ENCODE measurements at places on chromosomes 16 and 17.

GRCh38 chr16:57045694-57046381, 46.5 kb upstream of the CPNE2 start:
- DNase-seq: no peak

GRCh38 chr17:68152161-68152571, 95.7 kb upstream of the AMZ2 start:
- no peak for DNase-seq

DNA sequence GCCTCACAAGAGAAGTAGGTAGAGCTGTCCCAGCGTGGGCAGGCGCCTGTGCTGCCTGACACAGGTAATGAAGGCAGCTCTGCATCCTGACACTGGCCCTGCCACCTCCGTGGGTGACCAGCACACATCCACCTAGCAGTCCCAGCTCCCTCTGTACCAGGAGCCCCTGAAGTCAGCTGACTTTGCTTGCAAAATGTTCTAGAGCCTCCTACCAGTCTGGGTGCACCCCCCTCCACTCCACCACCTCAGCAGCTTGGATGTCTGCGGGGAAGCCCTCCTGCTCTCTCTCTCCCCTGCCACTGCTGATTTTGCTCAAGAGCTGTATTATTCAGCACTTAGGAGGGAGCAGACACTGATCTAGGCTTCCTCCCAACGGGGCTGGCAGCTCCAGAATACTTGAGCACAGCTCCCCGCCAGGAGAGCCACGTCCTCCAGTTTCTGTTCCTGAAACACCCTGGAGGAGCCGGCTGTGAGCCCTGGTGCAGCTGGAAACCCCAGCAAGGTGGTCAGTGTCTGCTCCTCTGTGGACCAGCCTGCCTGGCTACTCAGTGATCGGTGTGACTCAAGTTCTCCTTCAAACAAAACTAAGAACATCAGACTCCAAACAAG, 1.0 kb downstream of the RNF166 start:
- DNase-seq: no peak

GRCh38 chr16:55284718-55285099, 39.3 kb upstream of the IRX6 start:
- no peak for DNase-seq

- DNase-seq: no peak
These were observed 56.1 kb downstream of the ENGASE start for GRCh38 chr17:79130536-79131273.

DNA sequence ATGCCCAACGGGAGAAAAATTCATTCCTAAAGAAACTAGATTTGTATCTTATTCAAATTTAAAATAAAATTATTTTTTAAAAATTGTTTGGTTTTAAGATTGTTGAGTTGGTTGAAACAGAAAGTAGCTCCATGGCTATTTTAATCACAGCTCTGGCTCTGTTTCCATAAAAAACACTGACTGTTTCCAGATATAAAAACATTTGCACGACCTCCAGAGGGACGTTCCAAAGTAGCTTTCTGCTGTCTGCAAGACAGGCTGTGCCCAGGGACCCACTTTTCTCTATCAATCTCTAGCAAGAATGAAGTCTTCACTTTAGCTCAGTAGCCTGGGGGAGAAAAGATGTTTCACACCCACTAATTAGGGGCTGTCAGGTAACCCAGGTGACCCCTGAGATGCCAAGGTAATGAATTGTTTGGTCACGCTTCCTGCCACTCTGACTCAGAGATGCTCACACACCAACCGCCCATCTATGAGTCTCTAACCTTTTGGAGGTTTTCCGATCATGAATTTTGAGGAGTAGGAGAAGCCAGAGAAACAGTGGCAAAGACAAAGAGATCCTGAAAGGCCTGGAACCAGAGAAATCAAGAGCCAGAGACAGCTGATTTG, 220.1 kb upstream of the SOX9 start:
- DNase-seq: no peak

DNA sequence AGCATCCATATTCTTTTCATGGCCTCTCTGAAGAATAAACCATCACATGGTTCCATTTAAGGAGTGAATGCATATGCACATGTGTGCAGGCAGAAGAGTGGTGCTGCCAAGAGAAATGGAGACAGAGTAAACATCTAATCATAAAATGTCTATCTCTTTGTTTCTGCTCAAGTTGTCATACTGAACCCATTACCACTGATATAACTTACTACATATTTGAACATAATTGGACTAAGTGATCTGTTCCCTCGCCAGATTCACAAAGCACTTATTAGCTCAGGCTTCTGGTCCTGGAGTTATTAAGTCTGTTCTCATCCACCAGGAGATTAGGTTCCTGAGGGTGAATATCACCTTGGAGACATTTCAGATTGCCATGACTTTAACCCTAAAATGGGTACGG, 72.3 kb upstream of the XYLT1 start:
- no peak for DNase-seq

- DNase-seq: no peak
These were observed 374.5 kb upstream of the MON1B start for GRCh38 chr16:76816475-76816874.

GRCh38 chr16:13573903-13574302, 346.1 kb upstream of the ERCC4 start:
- DNase-seq: no peak

DNA sequence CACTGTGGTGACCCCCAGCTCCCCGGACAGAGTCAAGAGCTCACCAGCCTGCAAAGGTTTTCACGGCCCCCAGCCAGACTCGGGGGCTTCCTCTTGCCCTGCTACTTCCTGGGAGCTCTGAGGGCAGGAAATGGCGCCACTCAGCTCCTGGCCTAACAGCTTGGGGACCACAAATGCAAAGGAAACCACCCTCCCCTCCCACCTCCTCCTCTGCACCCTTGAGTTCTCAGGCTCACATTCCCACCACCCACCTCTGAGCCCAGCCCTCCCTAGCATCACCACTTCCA, 375 bp upstream of the SPN start:
- DNase-seq: no peak

DNA sequence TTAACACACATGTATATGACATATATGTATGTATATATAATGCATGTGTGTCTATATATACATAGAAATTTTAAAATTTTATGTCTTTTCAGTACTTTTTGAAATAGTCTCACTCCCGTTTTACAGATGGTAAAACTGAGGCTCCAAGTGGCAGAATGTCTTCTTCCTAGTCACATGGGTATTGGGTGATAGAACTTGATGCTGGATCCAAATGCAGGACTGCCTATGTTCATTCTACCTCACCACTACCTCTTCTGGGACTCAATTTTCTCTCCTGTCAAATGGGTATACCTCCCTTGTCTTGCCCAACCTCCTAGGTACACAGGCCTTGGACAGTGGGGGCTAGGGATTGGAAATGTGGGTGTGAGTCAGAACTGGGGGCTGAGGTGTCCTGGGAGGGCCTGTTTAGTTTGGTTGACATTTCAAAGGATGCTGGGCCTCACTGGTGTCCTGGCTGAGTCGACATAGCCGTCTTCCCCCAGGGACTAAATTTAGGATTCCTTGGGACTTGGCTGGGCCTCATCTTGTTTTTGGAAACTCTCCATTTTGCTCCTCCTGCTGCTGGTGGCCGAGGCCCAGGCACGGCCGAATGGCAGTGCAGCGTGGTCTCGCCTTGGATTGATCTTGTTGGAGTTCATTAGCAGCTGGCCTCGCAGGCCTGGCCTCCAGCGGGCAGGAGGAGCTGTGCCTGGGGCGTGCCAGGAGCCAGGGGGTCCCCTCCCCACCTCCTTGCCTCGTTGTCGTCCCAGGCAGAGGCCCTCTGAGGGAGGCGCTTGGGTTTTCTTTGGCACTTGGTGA, 25.9 kb downstream of the NKD1 start:
- DNase-seq: no peak

DNA sequence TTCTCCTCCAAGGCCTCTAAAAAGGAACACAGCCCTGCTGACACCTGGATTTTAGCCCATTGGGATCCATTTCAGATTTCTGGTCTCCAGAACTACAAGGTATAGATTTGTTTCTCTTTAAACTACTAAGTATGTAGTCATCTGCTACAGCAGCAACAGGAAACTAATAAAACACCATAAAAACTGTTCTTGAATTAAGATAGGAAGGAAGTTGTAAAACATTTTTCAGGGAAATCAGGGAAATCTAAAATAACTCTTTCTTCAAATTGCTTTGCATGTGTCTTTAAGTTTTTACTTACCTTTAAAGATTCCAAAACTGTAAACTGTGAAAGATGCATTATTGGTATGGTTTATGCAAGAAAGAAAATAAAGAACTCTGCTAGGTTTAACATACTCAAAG, 407.0 kb upstream of the TOM1L1 start:
- DNase-seq: no peak

GRCh38 chr17:57823469-57824401, 26.1 kb downstream of the MRPS23 start:
- DNase-seq: no peak

- no peak for DNase-seq
These were observed at the start of gene RAP1GAP2 for GRCh38 chr17:2796164-2797125. TSS of gene RAP1GAP2 (plus strand) at chr17:2796438. CDS start at chr17:2796528, 90 bp downstream.

- no peak for DNase-seq
These were observed at the start of gene KRT13 for GRCh38 chr17:41505007-41505808. TSS of gene KRT13 (minus strand) at chr17:41505612. CDS start at chr17:41505550, 62 bp downstream.

- DNase-seq: no peak
These were observed 3.5 kb upstream of the CNEP1R1 start for GRCh38 chr16:50021544-50021943.

DNA sequence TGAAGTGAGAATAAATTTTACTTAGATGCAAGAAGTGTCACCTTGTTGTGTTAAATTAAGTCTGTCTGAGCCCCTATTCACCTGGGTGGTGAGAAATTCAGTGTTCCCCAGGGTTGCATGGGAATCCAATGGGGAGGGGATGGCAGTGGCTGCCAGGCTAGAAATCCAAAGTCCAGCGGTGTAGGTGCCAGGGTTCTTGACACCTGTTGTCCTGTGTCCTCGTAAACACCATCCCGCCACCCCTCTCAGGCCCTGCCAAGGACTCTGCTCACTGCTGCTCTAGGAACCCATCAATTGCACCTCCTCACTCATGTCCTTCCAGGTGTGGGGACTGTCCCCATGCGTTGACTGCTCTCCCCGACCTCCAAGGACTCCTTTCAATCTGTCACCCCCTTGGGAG, 58.9 kb downstream of the CACNG5 start:
- DNase-seq: no peak

DNA sequence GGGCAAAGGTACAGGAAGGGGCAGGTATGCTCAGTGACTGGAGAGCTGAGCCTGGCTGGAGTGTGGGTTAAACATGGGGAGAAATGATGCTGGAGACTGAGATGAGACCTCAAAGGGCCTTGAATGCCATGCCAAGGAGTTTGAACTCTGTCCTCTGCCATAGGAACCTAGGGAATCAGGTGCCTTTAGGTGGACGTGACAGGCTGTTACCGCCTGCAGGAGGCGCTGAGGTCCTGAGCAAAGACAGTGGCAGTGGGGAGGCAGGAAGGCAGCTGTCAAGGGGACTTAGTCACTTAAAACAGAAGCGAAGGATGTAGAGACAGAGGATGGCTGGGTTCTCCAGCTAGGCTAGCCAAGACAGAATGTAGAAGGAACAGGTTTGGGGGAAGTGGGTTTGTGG, 9.1 kb downstream of the PSMB3 start:
- DNase-seq: no peak

DNA sequence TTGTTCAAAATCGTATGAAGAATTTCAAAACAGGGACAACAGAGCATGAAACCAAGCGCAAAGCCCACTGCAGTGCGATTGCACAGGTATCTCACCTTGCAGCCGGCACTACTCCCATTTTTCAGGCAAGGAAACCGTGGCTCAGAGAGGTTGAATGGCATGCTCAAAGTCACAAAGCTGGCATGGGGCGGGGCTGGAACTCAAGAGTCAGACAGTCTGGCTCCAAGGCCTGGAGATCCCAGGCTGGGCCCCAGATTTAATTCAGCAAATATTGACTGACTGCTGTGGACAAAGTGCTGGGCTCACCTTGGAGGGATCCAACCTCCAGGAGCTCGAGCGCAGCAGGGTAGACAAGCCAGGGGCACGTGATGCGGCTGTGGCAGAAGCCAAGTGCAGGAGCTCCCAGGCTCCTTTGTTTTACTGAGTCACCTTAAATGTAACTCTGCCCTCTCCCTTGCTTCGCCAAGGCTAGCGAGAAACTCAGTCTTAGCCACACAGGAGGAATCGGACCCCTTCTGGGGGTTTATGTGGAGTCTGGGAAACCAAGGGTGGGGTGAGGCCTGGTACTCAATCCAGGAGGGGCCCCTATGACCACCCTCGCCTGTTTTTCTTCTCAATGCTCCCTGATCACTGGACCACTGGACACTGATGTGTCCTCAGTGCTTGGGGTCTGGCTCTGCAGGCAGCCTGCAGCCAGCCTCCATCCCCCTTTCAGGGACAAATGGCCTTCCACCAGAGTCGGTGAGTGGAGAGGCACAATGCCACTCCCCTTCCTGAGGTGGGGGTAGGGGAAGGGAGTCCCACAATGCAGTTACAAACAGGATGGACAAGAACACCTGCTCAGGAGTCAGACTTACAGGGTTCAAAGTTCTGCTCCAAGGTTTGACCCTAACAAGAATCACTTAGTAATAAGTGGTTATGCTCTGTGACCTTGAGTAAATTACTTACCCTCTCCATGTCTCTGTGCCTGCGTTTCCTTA, 3.9 kb upstream of the SPATA20 start:
- no peak for DNase-seq

DNA sequence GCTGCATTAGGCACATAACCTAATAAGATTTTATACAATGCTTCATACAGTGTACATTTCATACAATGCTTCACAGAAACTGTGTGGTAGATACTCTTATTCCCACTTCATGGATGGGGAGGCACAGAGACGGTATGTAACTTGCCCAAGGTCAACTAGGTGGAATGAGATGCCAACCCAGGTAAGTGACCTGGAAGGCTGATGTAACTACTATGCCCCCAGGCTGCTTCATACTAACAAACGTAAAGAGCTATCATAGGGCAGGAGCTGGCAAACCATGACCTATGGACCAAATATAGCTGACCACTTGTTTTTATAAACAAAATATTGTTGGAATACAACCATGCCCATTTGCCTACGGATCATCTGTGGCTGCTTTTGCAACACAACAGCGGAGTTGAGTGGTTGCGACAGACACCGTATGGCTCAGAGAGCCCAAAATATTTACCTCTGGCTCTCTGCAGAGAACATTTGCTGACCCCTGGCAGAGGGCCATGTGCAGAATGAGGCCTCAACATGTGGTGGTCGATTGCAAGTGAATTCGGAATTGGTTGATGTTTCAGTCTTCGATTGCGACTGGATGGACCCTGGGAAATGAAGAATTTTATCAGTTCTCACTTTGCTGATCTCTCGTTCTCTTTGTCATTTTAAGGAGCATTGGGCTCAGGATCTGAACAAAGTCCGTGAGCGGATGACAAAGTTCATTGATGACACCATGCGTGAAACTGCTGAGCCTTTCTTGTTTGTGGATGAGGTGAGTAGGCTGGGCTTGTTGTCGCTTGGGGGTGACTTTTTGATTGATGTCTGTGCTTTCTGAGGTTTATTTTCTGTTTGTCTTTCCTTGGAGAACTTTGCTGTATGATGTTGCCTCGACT, 109.7 kb downstream of the PLCG2 start:
- DNase-seq: no peak

Measured in left renal cortex interstitium (tissue), 4 donors.